Activated CD4-positive, alpha-beta T cell treated with anti-CD3 and anti-CD28 coated beads for 4 hours (primary cell): ENCODE measurements at places on chromosomes 16 and 17.
A peak's percentile ranks its signal among the peaks of the same experiment; 100 is the strongest.

DNA sequence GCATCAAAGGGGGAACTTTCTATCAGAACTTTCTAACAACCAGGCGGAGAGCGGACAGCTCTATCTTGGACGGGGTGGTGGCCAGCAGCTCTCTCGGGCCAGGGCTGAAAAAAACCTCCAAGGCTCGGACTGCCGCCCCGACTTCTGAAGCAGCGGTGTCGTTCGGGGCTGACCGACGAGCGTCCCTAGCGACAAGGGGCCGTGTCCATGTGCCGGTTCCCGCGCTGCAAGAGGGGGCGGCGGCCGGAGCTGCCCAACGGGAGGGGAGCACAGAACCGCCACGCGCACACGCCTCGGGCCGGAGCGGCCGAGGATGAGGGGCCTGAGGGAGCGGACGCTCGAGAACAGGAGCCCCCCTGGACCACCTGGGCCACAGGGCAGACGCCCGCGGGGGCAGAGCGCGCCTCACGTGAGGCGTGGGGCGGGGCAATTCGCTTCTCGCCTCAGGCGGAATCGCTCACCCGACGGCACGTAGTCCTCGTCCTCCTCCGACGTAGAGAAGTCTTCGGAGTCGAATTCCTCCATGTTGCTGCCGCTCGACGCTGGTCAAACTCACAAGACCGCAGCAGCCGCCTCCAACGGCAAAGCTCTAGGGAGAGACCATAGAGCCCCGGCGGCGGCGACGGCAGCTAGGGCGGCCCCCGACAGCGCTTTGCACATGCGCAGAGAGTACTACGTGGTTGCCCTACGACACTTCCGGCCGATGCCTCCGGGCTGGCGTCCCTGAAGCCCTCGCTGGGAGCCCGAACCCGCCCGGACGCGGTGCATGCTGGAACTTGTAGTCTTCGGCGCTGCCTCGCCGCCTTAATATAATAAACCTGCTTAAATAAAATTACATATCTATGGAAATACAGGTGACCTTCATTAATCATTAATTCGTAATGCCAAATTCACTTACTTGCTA lies at the start of gene CFDP1:
TSS of gene CFDP1 (minus strand) at position 676 of the 904 bp plus-strand sequence. CDS start at position 525, 151 bp downstream.
- DNase-seq = peak; percentile 95

GRCh38 chr16:79004309-79004708 lies 596.2 kb downstream of the MAF start:
- no peak for DNase-seq

- DNase-seq = no peak
These were observed 2.0 kb upstream of the RASL10B start for GRCh38 chr17:35729405-35729833.

- no peak for DNase-seq
These were observed 24.1 kb downstream of the NPRL3 start for GRCh38 chr16:114327-114726.

DNA sequence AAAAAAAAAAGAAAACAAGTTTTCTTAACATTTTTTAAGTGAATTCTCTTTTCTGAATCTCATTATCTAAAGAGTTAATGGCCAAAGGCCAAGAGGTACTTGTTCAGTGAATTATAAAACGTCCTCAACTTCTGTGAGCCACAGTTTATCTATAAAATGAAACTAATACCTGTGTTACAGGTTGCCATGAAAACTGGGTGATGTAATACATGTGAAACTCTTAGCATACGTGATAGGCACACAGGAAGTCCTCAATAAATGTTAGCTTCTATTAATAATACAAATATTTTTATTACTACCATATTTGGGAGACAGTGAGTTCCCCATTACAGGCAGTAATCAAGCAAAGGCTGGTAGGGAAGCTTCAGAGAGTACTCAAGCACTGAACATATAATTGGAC lies 13.5 kb upstream of the INPP5K start:
- no peak for DNase-seq

- DNase-seq = no peak
These were observed 244.1 kb downstream of the PHKB start for GRCh38 chr16:47705266-47705665.
